Glutamatergic neuron (in vitro differentiated cells): ENCODE measurements at places on chromosomes 7 and 10.

GRCh38 chr10:126013489-126014281, 117.3 kb downstream of the FANK1 start:
- no peaks in the 10 kb centered on the region for H3K36me3 ChIP-seq
- H3K27ac ChIP-seq, result no peak overlapping the region
- H3K4me1 ChIP-seq, result no peaks in the 10 kb centered on the region
- DNase-seq, result no peak
- no peak overlapping the region for H3K4me3 ChIP-seq

- peaks cover 2% of the 10 kb centered on the region for H3K27me3 ChIP-seq
- no peaks in the 10 kb centered on the region for H3K4me1 ChIP-seq
- no peak for DNase-seq
- H3K27ac ChIP-seq, result no peak overlapping the region
Measured at GRCh38 chr7:17986851-17987250, 40.8 kb downstream of the PRPS1L1 start.

DNA sequence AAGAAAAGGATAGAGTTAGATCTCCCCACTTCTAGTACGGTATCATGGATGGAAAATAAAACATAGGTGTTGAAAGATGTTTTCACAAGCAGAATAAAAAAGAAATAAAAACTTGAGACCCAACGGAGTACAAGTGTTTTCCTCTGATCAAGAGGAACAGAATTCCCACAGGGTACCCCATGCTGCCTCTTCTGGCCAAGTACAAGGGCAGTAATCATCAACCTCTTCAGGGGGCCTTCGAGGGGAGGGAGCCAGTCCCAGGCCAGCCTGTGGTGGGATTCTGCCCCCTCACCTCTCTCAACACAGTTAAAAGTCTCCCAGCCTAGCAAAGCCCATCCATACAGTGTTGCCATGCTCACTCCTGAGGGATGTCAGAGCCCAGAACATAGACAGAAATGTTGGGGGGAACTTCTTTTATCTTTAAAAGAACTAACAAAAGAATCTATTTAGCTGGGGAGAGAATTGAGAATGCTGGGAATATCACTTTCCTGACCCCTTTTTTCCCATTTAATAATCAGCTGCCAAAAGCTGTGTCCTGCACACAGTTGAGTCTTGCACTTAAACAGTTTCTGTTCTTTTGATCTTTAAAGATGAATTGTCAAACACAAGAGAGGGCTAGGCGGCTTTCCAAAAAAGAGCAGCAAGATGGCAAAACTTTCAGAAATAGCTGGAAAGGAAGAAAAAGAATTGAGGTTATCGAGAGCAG, 101.7 kb downstream of the PTN start:
- peaks cover 1% of the 10 kb centered on the region for H3K27me3 ChIP-seq
- H3K4me3 ChIP-seq, result no peak overlapping the region
- H3K27ac ChIP-seq, result no peak overlapping the region
- no peaks in the 10 kb centered on the region for H3K36me3 ChIP-seq

DNA sequence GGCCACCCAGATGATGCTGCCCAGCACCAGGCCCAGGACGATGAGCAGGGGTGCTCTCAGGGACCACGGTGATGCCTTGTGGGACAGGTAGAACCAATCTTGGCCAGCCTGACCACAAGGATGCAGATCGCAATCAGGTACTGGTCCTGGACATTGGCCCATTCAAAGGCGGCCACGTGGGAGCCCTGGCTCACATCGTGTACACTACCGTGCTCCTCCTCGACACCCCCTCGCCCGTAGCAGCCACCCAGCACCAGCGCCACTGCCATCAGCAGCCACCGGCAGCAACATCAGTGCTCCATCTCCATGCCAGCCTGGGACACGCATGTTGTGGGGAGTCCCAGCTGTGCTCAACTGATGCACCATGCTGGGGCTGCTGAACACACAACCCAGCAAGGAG, 39.0 kb downstream of the AGAP6 start:
- no peak overlapping the region for H3K4me3 ChIP-seq
- H3K27ac ChIP-seq, result no peak overlapping the region
- peaks cover 5% of the 10 kb centered on the region for H3K27me3 ChIP-seq
- H3K36me3 ChIP-seq, result no peaks in the 10 kb centered on the region
- DNase-seq, result no peak
- H3K4me1 ChIP-seq, result no peaks in the 10 kb centered on the region

GRCh38 chr7:107147464-107148393, 21.1 kb upstream of the HBP1 start:
- no peak overlapping the region for H3K4me3 ChIP-seq
- H3K36me3 ChIP-seq, result no peaks in the 10 kb centered on the region
- no peak overlapping the region for H3K27ac ChIP-seq
- no peaks in the 10 kb centered on the region for H3K4me1 ChIP-seq
- peak; percentile 25 for DNase-seq
- no peaks in the 10 kb centered on the region for H3K27me3 ChIP-seq

- peaks cover 6% of the 10 kb centered on the region for H3K36me3 ChIP-seq
- no peaks in the 10 kb centered on the region for H3K27me3 ChIP-seq
- no peak for DNase-seq
- H3K4me3 ChIP-seq, result no peak overlapping the region
Measured at GRCh38 chr7:103140685-103141084, 8.2 kb downstream of the NAPEPLD start.

- H3K4me3 ChIP-seq, result no peak overlapping the region
- no peaks in the 10 kb centered on the region for H3K27me3 ChIP-seq
- DNase-seq, result no peak
- no peaks in the 10 kb centered on the region for H3K36me3 ChIP-seq
Measured at GRCh38 chr7:25055520-25056220, 69.4 kb downstream of the CYCS start.

GRCh38 chr7:2709553-2710285, 21.7 kb downstream of the AMZ1 start:
- H3K4me3 ChIP-seq, result no peak overlapping the region
- DNase-seq, result peak; percentile 88
- no peaks in the 10 kb centered on the region for H3K36me3 ChIP-seq
- H3K27ac ChIP-seq, result no peak overlapping the region
- H3K4me1 ChIP-seq, result peaks cover 14% of the 10 kb centered on the region

DNA sequence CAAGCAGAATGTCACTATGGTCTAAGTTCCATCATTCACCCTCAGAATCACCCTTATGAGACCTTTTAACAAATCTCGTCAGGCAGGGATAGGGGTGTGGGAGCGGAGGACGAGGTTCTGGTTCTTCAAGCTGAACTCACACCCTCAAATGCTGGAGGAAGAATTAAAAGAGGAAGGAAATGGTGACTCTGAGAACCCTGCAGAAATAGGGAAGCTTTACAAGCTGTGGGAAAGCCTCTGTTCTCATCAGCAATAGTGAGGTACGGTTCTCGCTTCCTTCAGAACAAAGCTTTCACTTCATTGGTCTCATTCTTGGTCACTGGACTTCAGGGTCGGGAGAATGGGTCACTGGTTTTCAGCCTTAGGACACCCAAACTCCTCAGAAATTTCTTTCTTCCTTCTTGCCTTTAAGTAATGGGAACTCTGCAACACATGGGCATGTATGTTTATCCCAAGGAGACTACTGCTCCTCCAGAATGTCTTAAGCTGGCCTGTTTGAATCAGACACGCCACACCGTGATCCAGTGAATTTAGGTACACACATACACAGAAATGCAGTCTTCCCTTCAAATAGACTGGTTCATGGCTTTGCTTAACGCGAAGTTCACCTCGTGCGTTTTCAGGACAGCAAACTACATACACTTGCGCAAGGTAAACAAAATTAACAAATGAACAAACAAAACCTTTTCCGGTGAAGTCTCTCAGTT, 226.0 kb downstream of the SFMBT2 start:
- H3K27me3 ChIP-seq, result peaks cover 1% of the 10 kb centered on the region
- no peak overlapping the region for H3K27ac ChIP-seq
- no peaks in the 10 kb centered on the region for H3K36me3 ChIP-seq
- H3K4me3 ChIP-seq, result no peak overlapping the region
- no peak for DNase-seq

- no peaks in the 10 kb centered on the region for H3K36me3 ChIP-seq
- no peak overlapping the region for H3K4me3 ChIP-seq
- H3K27me3 ChIP-seq, result no peaks in the 10 kb centered on the region
- H3K27ac ChIP-seq, result no peak overlapping the region
- DNase-seq, result no peak
- H3K4me1 ChIP-seq, result no peaks in the 10 kb centered on the region
Measured at GRCh38 chr10:6416892-6417512, 163.1 kb downstream of the PRKCQ start.

DNA sequence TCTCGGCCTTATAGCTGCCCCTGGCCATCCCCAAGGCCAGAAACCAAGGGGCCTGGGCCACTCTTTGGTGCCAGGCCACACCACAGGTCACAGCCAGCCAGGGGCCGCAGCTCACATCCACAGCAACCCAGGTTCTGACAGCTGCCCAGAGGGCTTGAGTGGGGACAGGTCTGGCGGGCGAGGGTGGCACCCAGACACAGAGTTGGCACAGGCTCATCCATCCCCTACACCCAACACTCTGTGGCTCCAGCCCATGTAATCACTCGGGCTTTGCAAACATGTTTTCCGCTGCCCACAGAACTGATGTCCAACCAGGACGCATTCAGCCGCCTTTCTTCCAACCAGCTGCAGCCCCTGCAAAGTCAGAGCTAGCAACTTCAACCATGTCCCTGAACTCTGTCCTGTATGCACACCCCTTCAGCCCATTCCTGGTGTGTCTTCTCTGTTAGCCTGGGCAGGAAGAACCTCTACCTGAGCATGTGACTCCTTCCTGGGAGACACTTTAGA, 57.7 kb upstream of the PPP2R2D start:
- H3K4me3 ChIP-seq, result no peak overlapping the region
- H3K4me1 ChIP-seq, result no peaks in the 10 kb centered on the region
- H3K27me3 ChIP-seq, result no peaks in the 10 kb centered on the region
- no peak overlapping the region for H3K27ac ChIP-seq
- H3K36me3 ChIP-seq, result no peaks in the 10 kb centered on the region

- DNase-seq, result no peak
- no peaks in the 10 kb centered on the region for H3K36me3 ChIP-seq
- no peak overlapping the region for H3K27ac ChIP-seq
- H3K4me3 ChIP-seq, result no peak overlapping the region
- no peaks in the 10 kb centered on the region for H3K27me3 ChIP-seq
Measured at GRCh38 chr10:105413997-105414396, 772.9 kb downstream of the SORCS3 start.

- H3K27ac ChIP-seq, result no peak overlapping the region
- DNase-seq, result peak; percentile 36
- no peaks in the 10 kb centered on the region for H3K36me3 ChIP-seq
Measured at GRCh38 chr10:133140417-133141143, 19.4 kb upstream of the KNDC1 start.

- H3K27me3 ChIP-seq, result peaks cover 13% of the 10 kb centered on the region
- DNase-seq, result no peak
- no peak overlapping the region for H3K4me3 ChIP-seq
- H3K36me3 ChIP-seq, result peaks cover 10% of the 10 kb centered on the region
- H3K4me1 ChIP-seq, result peaks cover 31% of the 10 kb centered on the region
Measured at GRCh38 chr10:116126239-116126638, 146.8 kb downstream of the GFRA1 start.

GRCh38 chr10:51656503-51656902, 42.9 kb downstream of the CSTF2T start:
- no peak overlapping the region for H3K27ac ChIP-seq
- H3K4me1 ChIP-seq, result no peaks in the 10 kb centered on the region
- DNase-seq, result no peak
- no peaks in the 10 kb centered on the region for H3K36me3 ChIP-seq
- H3K4me3 ChIP-seq, result no peak overlapping the region
- H3K27me3 ChIP-seq, result no peaks in the 10 kb centered on the region

GRCh38 chr7:18289788-18290187, 205.8 kb upstream of the HDAC9 start:
- DNase-seq, result no peak
- no peak overlapping the region for H3K4me3 ChIP-seq
- H3K36me3 ChIP-seq, result no peaks in the 10 kb centered on the region

- no peak overlapping the region for H3K4me3 ChIP-seq
- H3K27ac ChIP-seq, result no peak overlapping the region
- H3K36me3 ChIP-seq, result peaks cover 6% of the 10 kb centered on the region
- H3K4me1 ChIP-seq, result peaks cover 1% of the 10 kb centered on the region
Measured at GRCh38 chr7:141263508-141263907, 189.6 kb downstream of the TMEM178B start.

DNA sequence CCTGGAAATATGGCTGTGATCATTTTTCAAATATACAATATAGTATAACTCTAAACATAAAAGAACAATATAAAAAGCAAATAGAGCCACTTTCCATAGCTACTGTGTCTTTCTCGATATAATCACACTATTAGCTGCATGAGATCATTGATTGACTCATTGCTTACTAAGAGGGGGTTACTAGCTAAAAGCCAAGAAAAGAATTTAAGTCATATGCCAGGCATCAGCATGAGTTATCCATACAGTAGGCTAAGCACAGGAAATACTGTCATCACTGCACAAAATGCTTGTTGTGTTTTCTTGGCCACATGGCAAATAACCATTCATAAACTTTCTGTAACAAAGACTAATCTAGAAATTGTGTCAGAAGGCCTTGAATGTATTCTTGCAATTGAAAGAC, 18.8 kb upstream of the ABCB5 start:
- peaks cover 10% of the 10 kb centered on the region for H3K4me1 ChIP-seq
- H3K4me3 ChIP-seq, result no peak overlapping the region
- no peak for DNase-seq
- H3K27ac ChIP-seq, result no peak overlapping the region
- H3K36me3 ChIP-seq, result no peaks in the 10 kb centered on the region

GRCh38 chr7:2837496-2837895, 6.6 kb downstream of the GNA12 start:
- H3K36me3 ChIP-seq, result peaks cover 12% of the 10 kb centered on the region
- H3K4me3 ChIP-seq, result peak overlapping the region; percentile 52
- peak overlapping the region; percentile 46 for H3K27ac ChIP-seq
- peaks cover 1% of the 10 kb centered on the region for H3K27me3 ChIP-seq
- peaks cover 53% of the 10 kb centered on the region for H3K4me1 ChIP-seq

DNA sequence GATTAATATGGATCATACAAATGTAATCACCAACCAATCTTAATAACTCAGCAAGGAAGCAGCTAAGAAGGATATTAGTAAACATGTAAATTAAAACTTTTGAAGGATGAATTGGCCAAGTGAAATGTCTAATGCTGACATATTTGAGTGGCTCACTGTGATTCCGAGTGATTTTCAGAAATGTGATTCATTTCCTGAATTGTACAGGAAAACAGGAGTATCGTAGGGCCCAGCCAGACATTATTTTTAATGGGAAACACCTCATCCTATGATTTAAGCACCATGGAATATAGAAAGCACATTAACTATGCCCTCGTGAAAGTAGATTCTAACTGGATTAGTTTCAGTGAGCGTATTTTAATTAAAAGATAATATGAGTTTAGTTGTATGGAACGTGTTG, 82.3 kb downstream of the LHFPL3 start:
- no peaks in the 10 kb centered on the region for H3K4me1 ChIP-seq
- no peak for DNase-seq
- no peak overlapping the region for H3K27ac ChIP-seq
- no peaks in the 10 kb centered on the region for H3K27me3 ChIP-seq
- H3K4me3 ChIP-seq, result no peak overlapping the region
- H3K36me3 ChIP-seq, result no peaks in the 10 kb centered on the region

GRCh38 chr7:20561908-20562307, 53.6 kb upstream of the ABCB5 start:
- H3K27ac ChIP-seq, result no peak overlapping the region
- peaks cover 6% of the 10 kb centered on the region for H3K36me3 ChIP-seq
- no peak for DNase-seq
- no peak overlapping the region for H3K4me3 ChIP-seq
- no peaks in the 10 kb centered on the region for H3K4me1 ChIP-seq

- H3K4me1 ChIP-seq, result no peaks in the 10 kb centered on the region
- no peak overlapping the region for H3K4me3 ChIP-seq
- peaks cover 4% of the 10 kb centered on the region for H3K27me3 ChIP-seq
- no peaks in the 10 kb centered on the region for H3K36me3 ChIP-seq
- DNase-seq, result no peak
- no peak overlapping the region for H3K27ac ChIP-seq
Measured at GRCh38 chr10:93245779-93246178, 172.1 kb downstream of the CYP26A1 start.
